ENCODE measurements at places on chromosomes 1 and 21. TPM values are rescaled to one million over a fixed set of nuclear protein-coding genes. Genes with fewer than 3 reads are reported as not detected.

KRTAP19-1 gene
- total RNA-seq: not detected

LRRC53 gene
- not detected for total RNA-seq

C1orf74 gene
- 4.2 TPM for total RNA-seq

TIPRL gene
- 38.3 TPM for total RNA-seq

KRTAP19-6 gene
- not detected for total RNA-seq

Data from regular cardiac myocyte (primary cell).